ENCODE measurements at places on chromosomes 6 and 20.

GRCh38 chr6:129753422-129753821, 43.4 kb upstream of the ARHGAP18 start:
- no peak for DNase-seq

GRCh38 chr6:108941859-108942258, 93.6 kb downstream of the ARMC2 start:
- DNase-seq: no peak

- DNase-seq: peak; percentile 56
Observed at GRCh38 chr6:161434350-161434749, 160.5 kb upstream of the AGPAT4 start.

DNA sequence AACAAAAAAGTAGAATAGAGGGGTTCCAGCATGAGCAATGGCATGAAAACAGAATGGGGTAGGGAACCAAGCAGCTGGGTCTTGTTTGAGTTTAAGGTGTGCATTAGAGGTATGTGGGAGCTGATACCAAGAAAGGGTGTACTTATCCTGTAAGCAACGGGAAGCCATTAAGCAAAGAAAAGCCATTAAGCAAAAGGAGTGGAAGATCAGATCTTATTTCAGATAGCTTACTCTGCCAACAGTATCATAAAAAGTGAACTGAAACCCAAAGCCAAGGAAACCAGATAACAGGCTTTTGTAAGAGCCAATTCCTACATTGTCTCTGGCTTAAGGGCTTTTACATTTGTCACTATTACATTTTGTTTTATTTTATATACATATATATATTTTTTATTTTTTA, 21.3 kb upstream of the BEND6 start:
- DNase-seq: no peak

DNA sequence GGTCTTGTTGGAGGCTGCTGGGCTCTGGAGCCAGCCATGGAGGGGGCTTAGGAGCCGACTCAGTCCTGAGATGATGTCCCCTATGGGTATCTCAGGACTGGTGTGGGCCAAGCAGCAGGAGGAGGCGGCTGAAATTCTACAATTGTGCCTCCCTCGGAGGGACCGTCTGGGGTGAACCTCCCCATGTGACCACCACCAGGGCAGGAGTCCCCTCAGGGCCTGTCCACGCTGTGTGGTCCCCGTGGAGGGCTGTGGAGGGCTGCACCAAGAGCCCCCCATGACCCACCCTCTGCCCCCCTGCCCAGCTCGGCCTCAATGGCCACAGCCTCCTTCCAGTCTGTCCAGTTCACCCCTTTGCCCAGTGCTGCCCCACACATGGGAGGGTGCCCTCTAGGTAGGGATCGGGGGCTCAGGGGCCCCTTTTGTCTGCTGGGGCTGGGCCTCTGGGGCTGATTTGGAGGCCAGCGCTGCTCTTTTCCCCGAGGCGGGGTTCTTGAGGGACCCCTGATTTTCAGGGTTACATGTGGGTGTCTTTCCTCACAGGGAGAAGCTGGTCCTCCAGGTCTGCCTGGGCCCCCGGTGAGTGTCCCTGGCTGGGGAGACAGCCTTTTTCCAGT, 1.2 kb downstream of the COL9A3 start:
- DNase-seq: no peak

- no peak for DNase-seq
Observed at GRCh38 chr6:45387236-45387635, 9.5 kb upstream of the SUPT3H start.

- no peak for DNase-seq
Observed at GRCh38 chr20:36929290-36929689, 22.2 kb downstream of the SAMHD1 start.

- no peak for DNase-seq
Observed at GRCh38 chr6:139996253-139996834, 621.9 kb upstream of the CITED2 start.

DNA sequence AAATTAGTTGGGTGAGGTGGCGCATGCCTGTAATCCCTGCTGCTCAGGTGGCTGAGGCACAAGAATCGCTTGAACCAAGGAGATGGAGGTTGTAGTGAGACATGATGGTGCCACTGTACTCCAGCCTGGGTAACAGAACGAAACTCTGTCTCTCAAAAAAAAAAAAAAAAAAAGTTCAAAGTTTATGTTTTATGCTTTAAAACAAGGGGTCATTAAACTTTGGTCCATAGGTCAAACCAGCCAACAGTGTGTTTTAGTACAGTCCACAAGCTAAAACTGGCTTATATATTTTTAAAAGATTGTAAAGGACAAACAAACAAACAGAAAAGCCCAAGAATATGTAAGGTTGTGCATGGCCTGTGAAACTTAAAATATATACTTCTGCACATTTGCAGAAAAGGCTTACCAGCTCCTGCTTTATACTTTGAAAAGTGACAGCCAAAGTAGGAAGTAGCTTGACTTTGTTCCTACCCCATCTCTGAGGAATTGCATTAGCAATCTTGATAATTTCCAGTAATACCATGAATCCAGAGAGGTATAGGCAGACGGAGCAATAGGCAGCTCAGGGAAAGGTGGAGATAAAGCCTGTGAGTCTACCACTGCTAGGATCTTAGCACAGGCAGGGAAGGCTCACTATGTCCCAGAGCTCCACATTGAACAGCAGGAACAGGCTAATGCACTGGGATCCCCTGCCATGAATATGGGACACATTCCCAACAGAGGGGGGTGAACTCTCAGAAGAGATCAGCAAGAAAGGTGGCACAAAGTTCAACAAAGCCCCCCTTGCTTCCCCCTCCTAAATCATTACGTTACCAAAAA, 30.5 kb downstream of the MCM8 start:
- no peak for DNase-seq

- DNase-seq: no peak
Observed at GRCh38 chr20:61575151-61575937, 323.3 kb downstream of the CDH4 start.

DNA sequence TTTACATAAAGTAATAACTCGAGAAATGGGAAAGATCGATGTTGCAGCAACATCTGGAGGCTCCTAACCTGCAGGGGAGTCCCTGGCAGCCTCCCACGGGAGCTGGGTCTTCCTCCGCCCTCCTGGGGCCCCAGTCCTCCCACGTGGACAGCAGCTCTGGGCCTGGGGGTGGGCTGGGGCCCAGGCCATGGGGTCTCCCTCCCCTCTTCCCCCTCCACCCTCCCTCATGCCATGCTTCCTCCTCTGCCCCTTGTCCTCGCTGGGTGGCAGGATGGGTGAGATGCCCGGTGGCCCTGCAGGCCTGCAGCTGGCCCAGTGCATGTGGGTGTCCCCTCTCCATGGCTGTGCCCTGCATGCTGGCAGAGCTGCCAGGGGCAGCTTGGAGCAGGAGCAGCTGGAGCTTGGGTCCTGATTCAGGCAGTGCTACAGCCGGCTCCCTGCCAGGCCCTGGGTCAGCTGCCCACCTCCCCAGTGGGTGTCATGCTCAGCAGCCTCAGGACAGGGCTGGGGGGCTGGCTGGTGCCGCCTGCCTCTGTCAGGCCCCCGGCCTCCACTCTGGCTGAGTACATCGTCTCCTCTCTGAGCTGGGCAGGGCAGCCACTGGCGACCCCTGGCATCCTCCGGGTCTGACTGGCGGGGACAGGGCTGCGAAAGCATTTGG, 48.9 kb upstream of the BHLHE23 start:
- no peak for DNase-seq

GRCh38 chr6:110408901-110409300, 6.5 kb downstream of the DDO start:
- DNase-seq: no peak

GRCh38 chr6:36594816-36595643, 868 bp downstream of the SRSF3 start:
- peak; percentile 62 for DNase-seq

- no peak for DNase-seq
Observed at GRCh38 chr6:103675807-103676406, 1183.8 kb downstream of the HACE1 start.

DNA sequence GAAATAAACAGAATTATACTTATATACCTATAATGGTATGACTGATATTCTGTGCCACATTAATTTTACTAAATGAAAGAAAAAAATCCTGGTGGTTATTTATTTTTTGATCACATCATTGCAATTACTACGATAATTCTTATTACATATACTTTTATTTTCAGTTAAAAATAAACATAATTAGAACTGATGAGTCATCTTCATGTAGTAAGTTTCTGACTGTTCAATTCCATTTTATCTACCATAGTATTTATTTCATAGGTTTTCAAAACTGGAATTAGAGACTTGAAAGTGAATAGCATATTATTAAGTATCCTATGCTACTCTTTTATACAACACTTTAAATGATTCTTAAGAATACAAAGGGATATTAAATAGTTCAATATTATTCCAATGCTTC, 80.3 kb downstream of the DTNBP1 start:
- DNase-seq: no peak

- no peak for DNase-seq
Observed at GRCh38 chr6:46370622-46371021, 120.6 kb downstream of the RCAN2 start.

- DNase-seq: peak; percentile 81
Observed at GRCh38 chr6:23659125-23659524, 466.9 kb upstream of the NRSN1 start.

- no peak for DNase-seq
Observed at GRCh38 chr6:167093922-167094432, 28.9 kb upstream of the CCR6 start.

DNA sequence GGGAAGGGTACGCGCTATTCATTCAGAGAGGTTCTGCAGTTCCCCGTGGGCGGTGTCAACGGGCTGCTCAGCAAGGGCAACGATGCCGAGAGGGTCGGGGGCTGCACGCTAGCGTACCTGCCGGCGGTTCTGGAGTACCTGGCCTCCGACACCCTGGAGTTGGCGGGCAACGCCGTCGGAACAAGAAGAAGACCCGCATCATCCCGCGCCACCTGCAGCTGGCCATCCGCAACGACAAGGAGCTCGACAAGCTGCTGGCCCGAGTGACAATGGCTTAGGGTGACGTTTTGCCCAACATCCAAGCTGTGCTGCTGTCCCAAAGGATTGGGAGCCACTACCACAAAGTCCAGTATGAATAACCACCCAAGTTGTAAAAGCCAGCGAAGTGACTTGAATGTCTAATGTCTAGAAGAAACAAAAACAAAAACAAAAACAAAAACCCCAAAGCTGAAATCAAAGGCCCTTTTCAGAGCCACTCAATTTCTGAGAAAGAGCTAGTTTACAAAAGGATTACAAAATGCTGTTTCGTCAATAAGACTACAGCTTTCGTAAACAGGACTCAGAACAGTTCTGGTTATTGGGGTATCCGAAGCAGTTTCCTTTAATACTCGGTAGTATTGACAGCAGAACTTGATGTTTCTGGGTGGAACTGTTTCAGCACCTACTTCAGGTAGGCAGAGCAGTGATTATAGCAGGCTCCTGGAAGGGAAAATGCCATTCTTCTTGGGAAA, 21.9 kb upstream of the SLC17A4 start:
- no peak for DNase-seq

- no peak for DNase-seq
Observed at GRCh38 chr6:156687789-156688619, 89.2 kb upstream of the ARID1B start.

DNA sequence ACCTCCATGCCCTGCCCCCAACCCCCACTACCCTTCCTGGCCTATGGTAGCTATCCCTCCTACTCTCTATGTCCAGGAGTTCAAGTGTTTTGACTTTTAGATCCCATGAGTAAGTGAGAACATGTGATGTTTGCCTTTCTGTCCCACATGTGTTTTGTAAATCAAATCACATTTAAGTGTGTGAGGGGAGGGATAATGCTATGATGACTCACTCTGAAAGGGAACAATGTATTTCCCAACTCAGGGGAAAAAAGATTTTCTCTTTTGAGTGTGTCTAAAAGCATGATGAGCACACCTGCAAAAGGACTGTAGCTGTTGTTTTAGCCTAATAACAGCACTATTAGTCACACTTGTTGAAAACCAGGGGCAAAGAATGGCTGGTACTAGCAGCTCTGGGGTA, 193.7 kb downstream of the GJA10 start:
- no peak for DNase-seq

- peak; percentile 66 for DNase-seq
Observed at GRCh38 chr6:148999929-149000468, 253.2 kb downstream of the UST start.

DNA sequence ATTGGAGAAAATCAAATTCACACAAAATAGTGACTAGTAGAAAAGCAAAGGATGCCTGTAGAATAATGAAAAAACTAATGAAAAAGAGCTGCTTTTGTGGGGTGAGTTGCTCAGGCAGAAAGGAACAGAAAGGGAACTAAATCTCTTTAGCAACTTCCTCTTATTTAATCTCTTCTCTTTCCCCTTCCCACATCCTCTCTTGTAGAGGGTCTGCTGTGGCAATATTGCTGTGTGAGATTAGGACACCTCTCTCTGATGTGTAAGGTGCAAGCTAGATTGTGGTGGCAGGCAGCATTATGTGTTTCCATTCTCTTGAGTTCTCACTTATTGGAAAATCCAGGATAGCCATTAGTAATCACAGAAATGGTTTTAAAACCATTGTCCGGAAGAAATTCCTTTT, 49.7 kb downstream of the SYNE1 start:
- no peak for DNase-seq

DNA sequence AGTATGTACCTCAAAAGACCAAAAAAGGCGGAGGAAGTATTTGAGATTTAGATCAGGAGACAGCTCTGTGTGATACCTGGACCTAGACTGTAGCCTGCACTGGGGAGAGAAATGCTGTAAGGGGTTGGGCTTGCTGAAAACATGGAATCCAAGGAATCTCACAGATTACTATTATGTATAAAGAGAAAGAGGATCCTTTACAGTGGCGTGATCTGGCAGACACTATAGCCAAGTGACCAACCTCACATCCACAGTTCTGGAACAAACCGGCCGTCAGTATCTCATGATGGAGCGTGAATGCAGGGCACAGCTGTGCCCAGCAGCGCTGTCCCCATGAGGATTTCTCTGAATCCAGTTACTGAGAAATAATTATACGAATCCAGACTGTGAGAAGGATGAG, 12.3 kb downstream of the DDX27 start:
- no peak for DNase-seq

- DNase-seq: no peak
Observed at GRCh38 chr6:150443621-150444020, 74.8 kb downstream of the IYD start.
